Endothelial cell (in vitro differentiated cells): ENCODE measurements at places on chromosomes 16 and 17.

- no peak for DNase-seq
Measured at GRCh38 chr16:56300891-56301850, 109.9 kb downstream of the GNAO1 start.

- DNase-seq: no peak
Measured at GRCh38 chr17:82080048-82080788, 14.6 kb upstream of the DUS1L start.

GRCh38 chr16:73071131-73071940, 23.4 kb upstream of the ZFHX3 start:
- DNase-seq: peak; percentile 56

GRCh38 chr16:90048347-90048722, 28.8 kb downstream of the PRDM7 start:
- DNase-seq: no peak

GRCh38 chr17:27315796-27316465, 22.0 kb downstream of the WSB1 start:
- no peak for DNase-seq

- DNase-seq: no peak
Measured at GRCh38 chr17:66330646-66331037, 28.2 kb downstream of the PRKCA start.

- no peak for DNase-seq
Measured at GRCh38 chr17:8159032-8159400, 3.7 kb downstream of the VAMP2 start.

DNA sequence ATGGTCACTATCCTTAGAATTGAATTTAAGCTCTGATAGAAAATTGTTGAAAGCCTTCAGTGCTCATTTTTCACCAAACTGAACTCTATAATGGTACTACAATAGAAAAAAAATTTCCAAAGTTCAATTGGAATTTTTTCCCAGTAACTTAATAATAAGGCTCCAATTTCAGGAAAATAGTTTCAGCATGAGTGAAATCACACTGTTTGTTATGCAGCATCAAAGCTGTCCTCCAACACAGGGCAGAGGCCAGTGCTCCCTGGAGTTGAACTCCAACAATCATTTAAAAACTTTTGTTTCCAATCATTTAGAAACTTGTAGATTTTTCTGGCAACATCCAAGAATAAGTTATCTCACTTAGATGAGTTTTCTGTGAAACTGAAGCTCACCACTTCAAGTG, 103.1 kb upstream of the HSBP1 start:
- DNase-seq: no peak

- no peak for DNase-seq
Measured at GRCh38 chr16:64543441-64543840, 578.4 kb downstream of the CDH11 start.

GRCh38 chr16:13936155-13936554, 16.2 kb downstream of the ERCC4 start:
- DNase-seq: no peak

GRCh38 chr16:63192980-63193379, 1156.7 kb upstream of the CDH8 start:
- no peak for DNase-seq

- no peak for DNase-seq
Measured at GRCh38 chr17:46732754-46733398, 85.6 kb downstream of the WNT3 start.

DNA sequence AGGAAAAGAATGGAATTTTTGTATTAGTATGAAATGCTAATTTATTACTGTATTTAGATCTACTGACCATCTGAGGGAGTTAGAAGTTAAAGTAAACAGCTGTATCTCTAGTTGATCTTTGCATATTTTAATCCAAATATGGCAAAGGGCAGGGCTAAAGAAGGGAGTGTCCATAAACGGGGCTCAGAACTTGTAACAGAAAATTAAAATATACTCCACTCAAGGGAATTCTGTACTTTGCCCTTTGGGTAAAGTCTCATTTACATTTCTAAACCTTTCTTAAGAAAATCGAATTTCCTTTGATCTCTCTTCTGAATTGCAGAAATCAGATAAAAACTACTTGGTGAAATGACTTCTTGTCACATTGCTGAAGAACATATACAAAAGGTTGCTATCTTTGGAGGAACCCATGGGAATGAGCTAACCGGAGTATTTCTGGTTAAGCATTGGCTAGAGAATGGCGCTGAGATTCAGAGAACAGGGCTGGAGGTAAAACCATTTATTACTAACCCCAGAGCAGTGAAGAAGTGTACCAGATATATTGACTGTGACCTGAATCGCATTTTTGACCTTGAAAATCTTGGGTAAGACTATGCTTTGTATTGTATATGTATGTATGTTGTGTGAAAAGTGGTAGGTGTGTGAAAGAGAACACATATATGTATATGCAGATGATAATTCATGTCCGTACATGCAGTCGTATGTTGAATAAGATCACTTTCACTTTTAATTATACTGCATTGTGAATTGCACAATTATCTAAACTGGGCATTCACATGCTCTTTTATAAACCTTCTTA, at the start of gene ASPA:
ASPA (plus strand) TSS at position 186 of the 799 bp plus-strand sequence; CDS start at position 349, 163 bp downstream.
- DNase-seq: no peak

GRCh38 chr16:87874639-87875427, 5.5 kb upstream of the SLC7A5 start:
- no peak for DNase-seq

- DNase-seq: no peak
Measured at GRCh38 chr17:81553616-81554181, 1.5 kb upstream of the FAAP100 start.

DNA sequence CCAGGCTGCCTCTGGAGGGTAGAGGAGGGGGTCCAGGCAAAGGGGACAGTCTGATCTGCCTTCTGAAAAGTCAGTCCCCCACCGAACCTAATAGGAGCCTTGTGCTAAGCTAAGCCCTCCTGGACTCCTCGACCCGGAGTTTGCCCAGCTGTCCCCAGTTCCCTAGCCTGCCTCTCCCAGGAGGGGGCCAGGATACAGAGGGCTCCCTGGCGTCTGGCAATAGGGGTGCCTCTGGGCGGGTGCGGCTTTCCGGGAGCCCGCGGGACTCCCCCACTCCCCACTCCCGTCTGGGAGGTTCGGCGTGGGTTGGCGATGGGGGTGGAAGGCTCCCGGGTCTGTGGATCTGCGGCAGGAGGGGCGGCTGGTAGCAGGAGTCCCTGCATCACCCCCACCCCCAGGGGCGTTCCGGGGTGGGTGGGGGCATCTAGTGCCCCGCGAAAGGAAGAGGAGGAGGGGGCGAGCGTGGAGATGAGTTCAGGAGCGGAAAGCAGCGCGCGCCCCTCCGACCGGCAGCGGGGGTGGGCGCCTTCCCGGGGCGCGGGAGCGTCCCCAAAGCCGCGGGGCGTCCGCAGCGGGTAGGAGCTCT, 1.2 kb downstream of the GSG1L start:
- no peak for DNase-seq

DNA sequence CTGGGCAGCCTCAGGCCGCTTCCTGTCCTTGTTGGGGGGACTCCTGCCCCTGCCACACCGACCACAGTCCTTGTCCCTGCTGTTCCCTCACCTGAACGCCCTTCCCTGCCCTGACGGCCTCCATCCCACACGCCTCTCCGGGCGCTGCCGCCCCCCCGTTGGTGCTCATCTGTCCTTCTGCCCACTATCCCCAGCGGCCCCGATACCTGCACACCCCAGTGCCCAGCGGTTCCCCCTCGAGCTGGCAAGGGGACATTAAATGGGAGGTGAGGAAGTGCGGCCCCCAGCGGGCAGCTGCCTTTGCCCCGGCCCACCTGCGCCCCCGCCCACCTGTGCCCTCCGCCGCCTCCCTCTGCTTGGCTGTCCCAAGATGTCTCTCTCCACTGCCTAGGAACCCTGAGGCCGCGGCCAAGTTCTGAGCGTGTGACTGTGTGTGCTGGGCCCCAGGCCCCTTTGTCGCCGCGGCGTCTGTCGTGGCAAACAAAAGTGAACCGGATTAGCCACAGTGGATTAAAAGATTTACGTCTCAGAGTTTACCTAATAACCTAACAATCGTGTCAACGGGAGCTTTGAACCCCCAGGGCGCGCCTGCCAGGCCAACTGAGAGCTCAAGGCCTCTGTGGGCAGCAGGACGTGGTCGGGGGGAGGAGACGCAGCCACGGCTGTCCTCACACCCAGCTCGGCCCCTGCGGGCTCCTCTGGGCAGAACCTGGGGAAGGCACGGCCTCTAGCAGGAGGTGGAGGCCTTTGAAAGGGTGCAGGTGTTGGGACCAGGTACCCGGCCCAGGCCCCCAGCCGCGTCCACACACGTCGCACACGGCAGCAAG, 7.6 kb upstream of the AXIN1 start:
- DNase-seq: no peak

GRCh38 chr16:53692146-53692545, 11.5 kb downstream of the RPGRIP1L start:
- peak; percentile 30 for DNase-seq

- DNase-seq: no peak
Measured at GRCh38 chr16:15545544-15545943, 97.4 kb downstream of the MARF1 start.

GRCh38 chr16:4917117-4917516, 19.8 kb downstream of the PPL start:
- no peak for DNase-seq
